Foreskin keratinocyte (primary cell): ENCODE measurements at places on chromosomes 13 and 19. TPM values are rescaled to one million over a fixed set of nuclear protein-coding genes. Genes with fewer than 3 reads are reported as not detected.

FUT3 gene
- total RNA-seq, result 1.5 and 2.2 TPM in 2 replicates

COL5A3 gene
- 1.8 and 5.0 TPM in 2 replicates for total RNA-seq

ATP1A3 gene
- 0.14 TPM in 1 of 2 replicates, not detected in the other for total RNA-seq

COG3 gene
- total RNA-seq, result 21.7 and 25.7 TPM in 2 replicates

LILRA1 gene
- total RNA-seq, result not detected in 2 replicates

ZNF534 gene
- total RNA-seq, result 0.04 TPM in 1 of 2 replicates, not detected in the other

SIGLEC7 gene
- not detected in 2 replicates for total RNA-seq

DPF1 gene
- 3.3 and 3.8 TPM in 2 replicates for total RNA-seq

ACP7 gene
- 0.92 and 1.5 TPM in 2 replicates for total RNA-seq

KIR2DL1 gene
- not detected in 2 replicates for total RNA-seq

SIRT6 gene
- 19.6 and 21.6 TPM in 2 replicates for total RNA-seq

ZNF723 gene
- not detected in 2 replicates for total RNA-seq

PLPPR3 gene
- not detected in 2 replicates for total RNA-seq

GSK3A gene
- total RNA-seq, result 37.2 and 42.6 TPM in 2 replicates

F10 gene
- not detected in 2 replicates for total RNA-seq

KCNC3 gene
- total RNA-seq, result not detected in 2 replicates

KLK2 gene
- total RNA-seq, result not detected in 2 replicates

CNN1 gene
- total RNA-seq, result not detected in 2 replicates

CPT1C gene
- total RNA-seq, result 3.6 and 5.2 TPM in 2 replicates

CEACAM3 gene
- total RNA-seq, result not detected in 2 replicates

TFPT gene
- total RNA-seq, result 15.6 and 16.0 TPM in 2 replicates

NKG7 gene
- not detected in 2 replicates for total RNA-seq

ABHD8 gene
- total RNA-seq, result 12.6 and 16.0 TPM in 2 replicates

KLF1 gene
- total RNA-seq, result 0.11 TPM in 1 of 2 replicates, not detected in the other

ZFP82 gene
- total RNA-seq, result 4.7 and 5.6 TPM in 2 replicates

HCST gene
- 0.21 and 0.34 TPM in 2 replicates for total RNA-seq

PSG7 gene
- total RNA-seq, result not detected in 2 replicates

SKA3 gene
- total RNA-seq, result 23.4 and 27.2 TPM in 2 replicates

DMWD gene
- total RNA-seq, result 39.8 TPM in 2 replicates

SBK2 gene
- total RNA-seq, result not detected in 2 replicates

ZNF93 gene
- total RNA-seq, result 7.2 and 9.0 TPM in 2 replicates

PRSS57 gene
- total RNA-seq, result not detected in 2 replicates

PGLYRP1 gene
- total RNA-seq, result not detected in 2 replicates

ZNF665 gene
- 1.2 and 2.0 TPM in 2 replicates for total RNA-seq

C19orf67 gene
- not detected in 2 replicates for total RNA-seq

PTGER1 gene
- not detected in 2 replicates for total RNA-seq

APC2 gene
- 0.07 and 0.10 TPM in 2 replicates for total RNA-seq

IZUMO2 gene
- total RNA-seq, result not detected in 2 replicates

ZNF418 gene
- 4.9 and 6.2 TPM in 2 replicates for total RNA-seq

ATP8B3 gene
- 1.1 and 1.3 TPM in 2 replicates for total RNA-seq

GFY gene
- not detected in 2 replicates for total RNA-seq

ZNF540 gene
- total RNA-seq, result 0.27 and 0.53 TPM in 2 replicates

THSD1 gene
- 9.8 TPM in 2 replicates for total RNA-seq
